MCF 10A (cell line): ENCODE measurements at places on chromosomes 2 and 18. TPM values are rescaled to one million over a fixed set of nuclear protein-coding genes. Genes with fewer than 3 reads are reported as not detected.

Gene CCL20
- 18.0 and 34.4 TPM in 2 replicates for total RNA-seq

Gene TM4SF20
- total RNA-seq = not detected in 2 replicates

Gene ANO7
- 0.14 and 0.15 TPM in 2 replicates for total RNA-seq

Gene CPS1
- total RNA-seq = 18.4 and 20.6 TPM in 2 replicates

Gene CCDC121
- total RNA-seq = 0.61 and 2.3 TPM in 2 replicates

Gene TTL
- total RNA-seq = 53.7 and 54.6 TPM in 2 replicates

Gene TP53I3
- 81.8 and 99.8 TPM in 2 replicates for total RNA-seq

Gene KIAA2012
- total RNA-seq = not detected in 2 replicates

Gene KCNG2
- not detected in 2 replicates for total RNA-seq

Gene CD207
- total RNA-seq = not detected in 2 replicates

Gene RPL37A
- 4,349 and 4,745 TPM in 2 replicates for total RNA-seq

Gene DSG4
- not detected in 2 replicates for total RNA-seq

Gene CABYR
- total RNA-seq = 3.0 TPM in 2 replicates

Gene ETAA1
- total RNA-seq = 10.4 and 11.7 TPM in 2 replicates

Gene ALLC
- not detected in 2 replicates for total RNA-seq

Gene INHBB
- total RNA-seq = 0.10 and 0.16 TPM in 2 replicates

Gene KCNIP3
- total RNA-seq = 9.5 and 15.6 TPM in 2 replicates
